ENCODE measurements at places on chromosomes 3 and 15.
A peak's percentile ranks its signal among the peaks of the same experiment; 100 is the strongest.

GRCh38 chr3:14411988-14412387 lies 9.6 kb downstream of the SLC6A6 start:
- no peak for DNase-seq

- no peak for DNase-seq
These were observed 38.8 kb downstream of the PRKCD start for GRCh38 chr3:53199834-53200233.

DNA sequence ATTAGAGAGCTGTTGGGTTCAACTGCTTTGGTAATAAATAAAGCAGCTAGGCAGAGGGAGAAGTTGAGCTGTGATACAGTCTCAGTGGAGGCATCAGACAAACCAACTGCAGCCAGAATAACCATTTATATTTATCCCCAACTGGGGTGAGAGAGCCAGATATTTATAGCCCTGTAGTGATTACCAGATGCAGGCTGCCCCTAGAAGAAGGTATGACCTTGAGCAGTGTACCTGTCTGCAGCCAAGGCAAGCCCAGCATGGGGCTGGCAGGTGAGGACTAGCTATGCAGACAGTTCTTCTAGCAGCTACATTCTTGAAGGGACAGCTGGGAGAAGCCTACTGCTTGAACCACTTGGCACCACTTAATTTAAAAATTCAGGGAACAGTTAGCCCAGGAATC lies 144.4 kb upstream of the EPHA3 start:
- DNase-seq = no peak

GRCh38 chr3:64143409-64144130 lies 81.7 kb downstream of the PRICKLE2 start:
- DNase-seq = no peak

DNA sequence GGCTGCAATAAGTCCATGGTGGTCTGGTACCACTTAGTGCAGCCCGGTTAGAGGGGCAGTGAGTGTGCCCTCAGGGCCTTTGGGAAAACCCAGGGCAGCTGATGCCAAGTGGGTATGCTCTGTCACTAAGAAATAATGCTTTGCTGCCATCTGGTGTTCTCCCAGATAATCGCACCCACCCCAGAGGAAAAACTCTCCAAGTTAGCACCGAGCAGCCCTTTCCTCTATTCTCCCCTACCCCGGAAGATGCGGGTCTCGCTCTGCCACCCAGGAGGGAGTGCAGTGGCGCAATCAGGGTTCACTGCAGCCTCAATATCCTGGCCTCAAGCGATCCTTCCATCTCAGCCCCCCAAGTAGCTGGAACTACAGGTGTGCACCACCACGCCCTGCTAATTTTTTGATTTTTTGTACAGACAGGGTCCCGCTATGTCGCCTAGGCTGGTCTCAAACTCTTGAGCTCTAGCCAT lies 21.3 kb upstream of the DAPK2 start:
- DNase-seq = peak; percentile 64

DNA sequence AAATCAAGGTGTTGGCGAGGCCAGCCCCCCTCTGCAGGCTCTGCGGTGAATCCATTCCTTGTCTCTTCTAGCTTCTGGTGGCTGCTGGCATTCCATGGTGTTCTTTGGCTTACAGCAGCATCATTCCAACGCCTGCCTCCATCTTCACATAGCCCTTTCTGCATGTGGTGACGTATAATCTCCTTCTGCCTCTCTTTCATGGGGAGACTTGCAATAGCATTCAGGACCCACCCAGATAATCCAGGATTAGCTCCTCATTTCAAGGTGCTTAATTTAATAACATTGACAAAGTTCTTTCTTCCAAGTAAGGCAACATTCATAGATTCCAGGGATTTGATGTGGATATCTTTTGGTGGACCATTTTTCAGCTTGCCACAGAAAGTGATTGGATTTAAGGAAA lies 35.8 kb downstream of the ISG20 start:
- no peak for DNase-seq

DNA sequence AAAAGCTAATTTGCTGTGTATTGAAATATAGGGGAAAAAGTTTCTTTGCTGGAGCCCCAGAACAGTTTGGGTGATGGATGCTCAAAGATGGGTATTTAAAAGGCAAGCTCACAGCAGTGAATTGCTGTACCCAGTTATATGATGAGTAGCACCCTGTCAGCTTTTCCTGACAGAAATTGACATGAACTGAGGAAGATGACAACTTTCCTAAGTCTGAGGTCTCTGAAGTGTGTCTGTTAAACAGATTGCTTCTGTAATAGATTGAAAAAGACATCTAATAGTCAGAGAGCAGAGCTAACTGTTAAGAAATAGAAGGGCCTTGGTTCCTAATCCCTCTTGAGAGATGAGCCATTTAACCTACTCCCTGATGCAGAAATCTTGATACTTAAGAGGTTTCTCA lies 1278.0 kb upstream of the ALCAM start:
- no peak for DNase-seq

- DNase-seq = no peak
These were observed 204.5 kb upstream of the CMC1 start for GRCh38 chr3:28036599-28037575.

DNA sequence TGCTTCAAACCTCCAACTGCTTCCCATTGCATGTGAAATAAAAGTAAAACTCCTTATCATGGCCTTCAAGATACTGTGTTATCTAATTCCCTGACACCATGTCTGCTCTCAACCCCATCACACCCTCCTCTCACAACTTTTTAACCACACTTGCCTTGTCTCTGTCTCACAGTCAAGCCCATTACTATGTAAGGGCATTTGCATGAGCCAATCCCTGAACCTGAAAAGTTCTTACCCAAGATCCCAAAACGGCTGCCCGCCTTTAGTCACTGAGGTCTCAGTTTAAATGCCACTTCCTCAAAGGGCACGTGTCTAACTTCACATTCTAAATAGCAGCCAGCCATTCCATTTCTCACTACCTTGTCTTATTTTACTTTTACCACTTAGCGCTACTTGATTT lies 83.1 kb downstream of the SST start:
- no peak for DNase-seq

GRCh38 chr3:148957586-148957985 lies 33.8 kb upstream of the GYG1 start:
- no peak for DNase-seq

DNA sequence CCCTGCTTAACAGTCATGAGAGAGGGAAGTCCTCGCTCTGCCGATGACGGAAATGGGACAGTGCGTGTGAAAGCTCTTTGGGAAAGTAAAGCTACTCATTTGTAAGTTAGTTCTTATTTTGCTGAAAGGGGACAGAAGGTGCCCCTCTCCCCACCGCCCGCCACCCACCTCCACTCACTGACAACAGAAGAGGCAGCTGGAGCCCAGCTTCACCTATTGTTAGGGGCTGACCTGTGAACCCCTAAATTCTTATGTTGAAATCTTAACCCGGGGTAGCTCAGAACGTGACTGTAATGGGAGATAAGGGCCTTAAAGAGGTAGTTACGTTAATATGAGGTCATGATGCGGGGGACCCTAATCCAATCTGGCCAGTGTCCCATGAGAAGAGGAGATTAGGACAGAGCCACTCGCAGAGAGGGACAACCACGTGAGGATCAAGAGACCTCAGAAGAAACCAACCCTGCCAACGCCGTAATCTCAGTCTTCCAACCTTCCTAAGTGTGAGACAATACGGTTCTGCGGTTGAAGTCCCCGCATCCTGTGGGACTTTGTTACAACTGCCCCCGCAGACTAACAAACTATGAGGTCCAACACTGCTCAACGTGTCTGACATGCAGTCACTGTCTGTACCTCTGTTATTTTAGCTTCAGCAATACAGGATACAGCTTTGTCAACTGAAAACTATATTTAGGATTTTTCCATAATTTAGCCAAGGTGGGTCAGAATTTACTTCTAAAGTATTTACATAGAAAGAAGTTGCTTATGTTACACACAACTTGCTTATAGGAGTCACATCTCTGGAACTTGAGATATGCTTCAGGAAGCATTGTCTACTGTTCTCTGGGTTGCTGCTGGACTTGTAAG lies 51.7 kb downstream of the PCSK6 start:
- no peak for DNase-seq

- no peak for DNase-seq
These were observed 124.6 kb downstream of the TGFBR2 start for GRCh38 chr3:30730967-30731366.

DNA sequence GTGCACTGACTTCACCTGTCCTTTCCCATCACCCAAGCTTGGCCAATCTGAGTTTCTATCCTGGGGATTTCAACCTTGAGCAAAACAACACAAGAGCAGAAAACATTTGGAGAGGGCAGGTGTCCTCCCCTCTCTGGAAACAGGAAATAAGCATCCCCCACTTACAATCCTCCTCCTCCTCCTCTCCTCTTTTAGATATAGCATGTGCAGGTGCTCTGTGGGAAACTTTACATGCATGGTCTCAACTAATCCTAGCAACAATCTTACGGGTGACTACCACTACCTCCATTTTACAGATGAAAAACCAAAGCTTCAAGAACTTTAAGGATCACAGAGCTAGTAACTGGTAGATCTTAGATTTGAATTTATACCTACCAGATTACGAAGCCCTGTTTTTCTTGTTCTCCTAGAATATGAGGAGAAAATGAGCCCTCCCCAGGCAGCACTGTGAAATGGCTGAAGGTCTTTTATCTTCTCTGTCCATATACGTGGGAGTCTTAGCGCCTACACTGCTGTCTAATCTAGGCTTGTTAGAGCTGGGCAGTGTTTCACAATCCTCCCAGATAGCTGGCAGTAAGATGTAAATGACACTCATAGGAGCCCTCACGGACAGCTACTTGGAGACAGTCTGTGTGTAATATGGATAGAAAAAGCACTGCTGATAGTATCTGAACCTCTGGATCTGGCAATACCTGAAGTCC lies 301.2 kb upstream of the PROK2 start:
- DNase-seq = no peak

DNA sequence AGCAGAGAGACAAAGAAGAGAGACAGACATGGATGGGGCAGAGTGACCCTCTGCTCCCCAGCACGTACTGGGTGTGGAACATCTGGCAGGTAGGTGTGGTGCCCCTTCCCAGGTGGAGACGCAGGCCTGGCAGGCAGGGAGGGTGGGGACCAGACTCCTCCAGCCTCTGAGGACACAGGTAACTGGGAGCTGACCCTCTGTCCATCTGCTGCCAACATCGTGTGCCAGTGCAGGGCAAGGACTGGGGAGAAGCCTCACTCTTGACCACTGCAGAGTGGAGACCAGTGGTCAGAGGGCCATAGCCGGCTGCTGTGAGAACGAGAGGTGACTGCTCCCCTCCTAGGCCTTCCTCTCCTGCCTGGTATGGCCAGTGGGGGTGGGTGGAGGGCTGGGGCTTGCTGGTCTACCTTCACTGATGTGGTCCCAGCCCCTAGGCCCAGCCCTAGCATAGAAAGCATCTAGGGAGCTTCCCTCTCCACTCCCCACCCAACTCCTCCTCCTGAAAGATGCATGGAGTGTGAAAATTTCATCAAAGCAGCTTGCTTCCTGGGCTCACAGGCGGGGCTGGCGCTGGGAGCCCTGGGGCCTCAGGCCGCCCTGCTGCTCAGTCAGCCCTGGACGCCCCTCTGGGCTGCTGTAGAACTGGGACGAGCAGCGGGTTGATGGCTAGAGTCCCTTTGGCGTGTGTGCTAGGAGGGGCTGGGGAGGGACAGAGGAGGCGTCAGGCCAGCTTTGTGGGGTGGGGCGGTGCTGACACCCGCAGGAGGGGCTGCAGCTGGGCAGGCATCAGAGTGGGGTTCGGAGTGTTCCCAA lies 90.3 kb downstream of the PLXNA1 start:
- DNase-seq = no peak

- no peak for DNase-seq
These were observed 541.7 kb upstream of the MDFIC2 start for GRCh38 chr3:70854108-70854507.

GRCh38 chr15:89068325-89068784 lies 19.9 kb upstream of the ABHD2 start:
- no peak for DNase-seq

GRCh38 chr15:83697716-83698115 lies 43.8 kb downstream of the ADAMTSL3 start:
- DNase-seq = no peak

- DNase-seq = no peak
These were observed 1.9 kb upstream of the THBS1 start for GRCh38 chr15:39578851-39579486.

- no peak for DNase-seq
These were observed 114.6 kb upstream of the KCNAB1 start for GRCh38 chr3:156005736-156006135.

DNA sequence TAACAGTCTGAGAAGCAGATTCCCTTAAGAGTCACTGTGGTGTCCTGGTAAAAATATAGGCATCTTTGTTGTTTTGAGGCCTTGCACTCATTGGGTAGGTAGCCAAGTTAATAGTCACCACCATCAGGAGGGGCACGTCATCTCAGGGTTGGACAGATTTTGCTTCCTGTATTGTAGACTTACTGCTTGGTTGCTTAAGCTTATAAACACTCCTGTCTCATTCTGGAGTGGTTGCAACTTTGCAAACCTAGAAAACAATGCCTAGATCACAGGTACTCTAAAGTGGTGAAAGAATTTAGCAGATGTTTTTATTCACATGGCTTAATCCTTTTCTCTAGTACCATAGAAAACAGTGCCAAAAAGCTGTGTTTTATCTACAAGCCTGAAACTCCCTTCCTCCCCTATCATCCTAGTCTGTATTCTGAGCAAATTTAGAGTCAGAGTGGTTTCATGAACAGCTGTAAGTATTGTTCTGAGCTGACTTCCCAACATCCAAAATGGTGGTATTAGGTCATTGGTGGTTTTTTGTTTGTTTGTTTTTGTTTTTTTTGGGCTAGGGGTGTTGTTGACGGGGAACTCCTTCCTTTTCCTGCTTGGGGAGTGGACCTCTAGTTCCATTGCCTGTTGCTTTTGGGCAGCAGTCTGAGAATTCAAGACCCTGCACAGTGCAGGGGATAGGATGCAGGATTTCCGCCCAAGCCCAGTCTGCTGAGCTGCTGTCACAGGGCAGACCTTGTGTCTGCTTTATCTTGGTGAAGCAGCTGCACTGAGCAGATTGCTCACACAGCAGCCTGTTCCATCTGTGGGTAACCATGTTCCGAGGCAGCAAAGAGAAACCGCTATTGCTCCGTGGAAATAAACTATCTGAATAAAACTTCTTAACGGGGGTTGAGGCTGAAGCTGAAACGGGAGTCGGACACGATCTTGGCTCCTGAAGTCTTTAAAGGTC lies 202.0 kb downstream of the AKAP13 start:
- DNase-seq = peak; percentile 68

- DNase-seq = no peak
These were observed 46.4 kb downstream of the SH3BP5 start for GRCh38 chr3:15286022-15286421.

DNA sequence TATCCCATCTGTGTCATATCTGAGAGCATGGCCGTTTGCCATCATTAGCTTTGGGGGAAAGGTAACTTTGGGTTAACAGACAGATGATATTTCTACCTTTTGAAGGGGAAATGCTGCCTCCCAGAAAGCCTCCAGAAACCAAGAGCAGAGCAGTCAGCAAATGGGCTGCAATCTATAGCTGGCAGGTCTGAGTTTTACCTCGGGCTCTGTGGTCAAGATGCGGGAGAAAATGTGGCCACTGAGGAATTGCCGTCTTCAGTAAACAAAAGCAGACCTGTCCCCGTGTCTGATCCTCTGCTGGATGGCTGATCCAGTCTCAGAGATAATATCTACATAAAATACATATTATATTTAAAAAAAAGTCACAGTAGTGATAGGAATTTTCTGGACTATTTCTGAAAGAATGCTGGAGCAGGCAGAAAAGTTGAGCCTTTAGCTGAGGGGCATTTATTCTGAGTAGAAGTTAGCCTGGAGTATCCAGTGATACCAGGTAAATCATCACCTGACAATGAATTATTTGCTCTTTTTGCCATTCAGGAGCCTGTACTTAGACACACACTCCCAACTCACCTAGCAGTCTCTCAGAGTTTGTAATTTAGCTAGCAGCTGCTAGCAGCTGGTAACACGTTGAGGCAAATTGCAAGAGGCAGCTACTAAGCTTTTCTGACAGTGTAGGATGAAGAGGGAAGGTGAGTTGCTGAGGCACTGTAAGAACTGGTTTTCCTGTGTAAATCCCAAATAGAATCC lies 285.3 kb upstream of the RARB start:
- DNase-seq = peak; percentile 29

All from umbilical cord (tissue), 2 donors.